Endothelial cell of umbilical vein (primary cell): ENCODE measurements at places on chromosomes 11 and 22. TPM values are rescaled to one million over a fixed set of nuclear protein-coding genes. Genes with fewer than 3 reads are reported as not detected.

- no peak overlapping the region for H3K4me3 ChIP-seq
- DNase-seq: no peak
- no peaks in the 10 kb centered on the region for H3K27me3 ChIP-seq
- H3K4me1 ChIP-seq: peaks cover 7% of the 10 kb centered on the region
- H3K27ac ChIP-seq: no peak overlapping the region
Observed at GRCh38 chr22:19811211-19811621, 43.5 kb downstream of the GNB1L start.

- no peak for DNase-seq
- no peak overlapping the region for H3K27ac ChIP-seq
- H3K4me3 ChIP-seq: no peak overlapping the region
- no peaks in the 10 kb centered on the region for H3K4me1 ChIP-seq
Observed at GRCh38 chr22:32723643-32724042, 77.9 kb upstream of the TIMP3 start.

DNA sequence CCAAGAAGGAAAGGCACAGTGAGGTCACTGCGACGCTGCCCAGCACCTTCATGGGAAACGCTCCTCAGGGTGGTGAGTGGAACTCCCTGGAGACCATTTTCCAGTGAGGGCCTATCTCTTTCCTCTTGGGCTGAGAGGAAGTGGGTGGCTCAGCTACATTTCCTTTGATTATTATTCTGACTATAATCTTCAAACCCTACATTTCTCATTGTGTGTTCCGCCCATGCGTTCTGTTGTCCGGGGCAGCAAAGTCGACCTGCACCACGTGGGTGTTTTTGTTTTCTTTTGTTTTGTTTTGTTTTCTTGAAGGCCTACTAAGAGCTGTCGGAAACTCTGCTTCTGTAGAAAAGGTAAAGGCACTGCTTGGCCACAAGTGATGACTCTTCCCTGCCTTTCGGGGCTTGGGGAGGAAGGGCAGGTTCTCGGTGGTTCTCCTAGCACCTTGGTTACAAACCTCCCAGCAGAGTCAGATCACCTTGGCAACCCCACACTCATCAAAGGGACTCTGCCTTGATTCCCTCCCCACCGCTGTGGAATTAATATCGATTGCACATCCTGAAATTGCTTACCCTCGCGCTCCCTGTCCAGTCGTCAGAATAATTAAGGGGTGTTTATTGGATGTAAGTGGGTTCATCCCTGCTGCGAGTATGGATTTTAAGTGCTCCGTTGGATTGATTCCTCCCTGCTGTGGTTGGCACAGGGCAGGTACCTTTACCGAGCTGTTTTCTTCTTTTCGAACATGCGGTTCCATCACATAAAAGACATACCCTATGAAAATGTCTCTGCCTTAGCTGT lies 7.3 kb downstream of the PARVB start:
- no peaks in the 10 kb centered on the region for H3K36me3 ChIP-seq
- peak overlapping the region; percentile 97 for H3K27ac ChIP-seq
- peak overlapping the region; percentile 16 for H3K4me3 ChIP-seq
- no peaks in the 10 kb centered on the region for H3K27me3 ChIP-seq
- peaks cover 42% of the 10 kb centered on the region for H3K4me1 ChIP-seq
- peak; percentile 87 for DNase-seq

DNA sequence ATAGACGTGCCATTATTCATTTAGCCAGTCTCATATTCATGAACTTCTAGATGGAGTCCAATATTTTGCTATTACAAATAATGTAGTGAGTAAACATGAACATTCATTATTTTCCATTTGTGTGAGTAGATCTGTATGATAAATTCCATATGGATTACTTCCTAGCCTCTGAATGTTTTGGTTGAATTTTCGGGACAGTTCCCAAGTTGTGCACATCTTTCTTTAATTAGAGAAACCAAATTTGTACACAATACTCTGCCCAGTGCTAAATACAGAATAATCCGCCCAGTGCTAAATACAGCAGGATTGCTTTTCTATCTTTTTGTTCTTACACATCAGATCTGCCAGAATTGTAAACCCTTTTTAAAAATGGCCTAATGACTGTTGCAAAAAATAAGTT lies 17.1 kb upstream of the APLP2 start:
- no peak overlapping the region for H3K27ac ChIP-seq
- no peaks in the 10 kb centered on the region for H3K36me3 ChIP-seq
- no peak for DNase-seq
- no peaks in the 10 kb centered on the region for H3K27me3 ChIP-seq
- H3K4me3 ChIP-seq: no peak overlapping the region

DNA sequence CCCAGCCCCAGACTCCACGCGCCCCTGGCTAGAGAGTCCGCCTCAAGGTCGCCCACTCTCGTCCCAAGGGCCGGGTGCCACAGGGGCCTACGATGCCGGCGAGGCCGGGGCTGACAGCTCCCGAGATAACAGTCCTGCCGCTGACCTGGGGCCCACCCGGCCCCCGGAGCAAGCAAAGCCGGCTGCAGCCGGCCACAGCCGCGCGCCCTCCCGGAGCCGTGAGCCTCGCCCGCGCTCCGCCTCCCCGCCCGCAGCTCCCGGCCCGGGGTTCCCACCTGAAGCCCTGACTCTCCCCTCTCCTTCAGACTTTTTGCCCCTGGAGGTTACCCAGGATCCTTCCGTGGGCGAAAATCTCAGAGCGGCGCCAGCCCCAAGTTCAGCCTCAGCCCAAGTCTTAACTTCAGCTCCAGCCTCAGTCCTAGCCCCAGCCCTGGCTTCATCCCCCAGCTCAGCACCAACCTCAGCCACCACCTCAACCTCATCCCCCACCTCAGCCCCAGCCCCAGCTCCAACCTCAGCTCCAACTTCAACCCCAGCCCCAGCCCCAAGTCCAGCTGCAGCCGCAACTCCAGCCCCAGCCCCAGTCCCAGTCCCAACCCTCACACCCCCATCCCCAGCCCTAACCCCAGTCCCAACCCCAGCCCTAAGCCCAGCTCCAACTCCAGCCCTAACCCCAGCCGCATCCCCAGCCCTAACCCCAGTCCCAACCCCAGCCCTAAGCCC lies 1.7 kb downstream of the KLHDC7B start:
- H3K27me3 ChIP-seq: peaks cover 43% of the 10 kb centered on the region
- H3K4me3 ChIP-seq: no peak overlapping the region
- no peaks in the 10 kb centered on the region for H3K36me3 ChIP-seq
- no peaks in the 10 kb centered on the region for H3K4me1 ChIP-seq

DNA sequence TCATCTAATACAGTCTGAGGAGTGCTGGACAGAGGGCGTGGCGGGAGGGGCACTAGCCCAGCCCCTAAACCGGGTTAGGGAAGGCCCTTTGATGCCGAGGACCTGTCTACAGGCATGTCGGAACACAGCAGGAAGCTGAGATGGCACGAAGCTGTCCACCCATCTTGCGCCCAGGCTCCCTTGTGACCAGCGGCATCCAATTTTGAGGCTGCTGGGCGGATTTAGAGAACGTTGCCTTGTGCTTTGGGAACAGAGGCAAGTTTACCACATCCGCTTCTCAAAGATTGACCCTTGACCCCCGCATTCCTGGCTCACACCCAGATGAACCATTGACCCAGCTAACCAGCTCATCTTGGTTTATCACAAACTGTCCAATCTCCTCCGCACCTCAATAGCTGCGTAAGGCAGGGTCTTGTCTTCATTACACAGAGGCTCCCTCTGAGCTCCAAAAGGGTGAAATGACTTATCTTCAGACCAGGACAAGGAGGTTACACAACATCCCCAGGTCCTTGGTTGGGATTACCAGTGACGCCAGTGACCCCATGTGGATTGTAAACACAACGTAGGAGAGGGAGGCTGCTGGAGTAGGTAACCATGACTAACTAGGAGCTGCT lies 4.5 kb downstream of the FAM83F start:
- no peaks in the 10 kb centered on the region for H3K36me3 ChIP-seq
- no peaks in the 10 kb centered on the region for H3K4me1 ChIP-seq
- no peak overlapping the region for H3K27ac ChIP-seq

- H3K27ac ChIP-seq: no peak overlapping the region
- no peak overlapping the region for H3K4me3 ChIP-seq
- no peaks in the 10 kb centered on the region for H3K27me3 ChIP-seq
- DNase-seq: no peak
- H3K36me3 ChIP-seq: no peaks in the 10 kb centered on the region
- no peaks in the 10 kb centered on the region for H3K4me1 ChIP-seq
Observed at GRCh38 chr11:2760196-2760871, 60.5 kb upstream of the KCNQ1OT1 start.

DNA sequence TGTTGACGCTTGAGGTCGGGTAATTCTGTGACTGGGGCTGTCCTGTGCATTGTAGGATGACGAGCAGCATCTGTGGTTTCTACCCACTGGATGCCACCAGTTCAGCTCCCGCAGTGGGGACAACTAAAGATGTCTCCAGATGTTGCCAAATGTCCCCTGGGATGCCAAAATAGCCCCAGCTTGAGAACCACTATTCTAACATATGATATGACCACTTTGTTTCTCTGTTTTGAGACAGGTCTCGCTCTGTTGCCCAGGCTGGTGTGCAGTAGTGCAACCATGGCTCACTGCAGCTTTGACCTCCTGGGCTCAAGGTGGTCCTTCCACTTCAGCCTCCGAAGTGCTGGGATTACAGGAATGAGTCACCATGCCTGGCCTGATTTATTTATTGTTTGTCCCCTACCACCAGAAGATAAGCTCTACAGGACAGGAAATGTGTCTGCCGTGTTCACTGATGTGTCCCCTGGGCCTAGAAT lies 4.4 kb upstream of the MEN1 start:
- no peak for DNase-seq
- no peak overlapping the region for H3K27ac ChIP-seq
- no peaks in the 10 kb centered on the region for H3K27me3 ChIP-seq
- peaks cover 1% of the 10 kb centered on the region for H3K4me1 ChIP-seq
- no peaks in the 10 kb centered on the region for H3K36me3 ChIP-seq

The OVOL1 gene
- total RNA-seq: not detected in 2 replicates

The SCN4B gene
- total RNA-seq: 0.13 and 0.23 TPM in 2 replicates

The HSPB2 gene
- total RNA-seq: not detected in 2 replicates

The DBX1 gene
- not detected in 2 replicates for total RNA-seq
